Activated naive CD4-positive, alpha-beta T cell treated with anti-CD3 and anti-CD28 coated beads, Interleukin-2, amount 50 U/mL, for 72 hours (primary cell): ENCODE measurements at places on chromosomes 16 and 17. TPM values are rescaled to one million over a fixed set of nuclear protein-coding genes. Genes with fewer than 3 reads are reported as not detected.

The MFSD11 gene
- 24.1 TPM for total RNA-seq

The NKD1 gene
- 2.1 TPM for total RNA-seq

The GP1BA gene
- total RNA-seq = not detected

DNA sequence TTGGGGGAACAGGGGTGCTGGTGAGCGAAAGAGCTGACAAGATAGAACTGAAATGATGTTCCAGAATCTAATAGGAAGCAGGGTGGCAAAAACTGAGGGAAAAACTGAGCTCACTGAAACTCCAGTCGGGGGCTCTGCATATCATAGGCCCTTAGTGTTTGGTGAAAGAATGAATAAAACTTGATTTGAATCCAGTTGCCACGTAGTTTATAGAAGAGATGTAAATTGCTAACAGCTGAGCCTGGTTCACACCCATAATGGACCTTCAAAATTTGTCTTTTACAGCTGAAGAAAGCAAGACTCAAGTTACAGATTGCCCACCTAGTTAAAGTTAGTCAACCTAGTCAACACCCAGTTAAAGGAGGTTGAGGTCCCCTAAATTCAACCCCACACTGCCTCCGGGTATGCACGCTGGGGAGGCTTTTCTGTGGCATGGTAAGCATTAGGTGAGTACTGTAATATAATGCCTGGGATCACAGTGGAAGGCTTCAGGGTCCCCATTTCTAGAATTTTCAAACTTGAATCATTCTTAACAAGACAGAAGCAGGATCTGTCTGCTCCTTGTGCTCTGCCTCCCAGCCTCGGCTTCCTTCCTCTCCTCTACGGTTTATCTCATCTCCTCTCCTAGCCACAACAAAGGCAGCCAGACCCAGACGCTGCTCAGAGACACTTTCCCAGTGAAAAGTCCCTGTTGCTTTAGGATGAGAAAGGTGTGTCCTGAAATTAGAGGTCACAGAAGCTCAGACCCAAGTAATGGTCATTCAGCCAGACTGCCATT is 26.9 kb upstream of the SUPT4H1 start:
- DNase-seq = no peak

- DNase-seq = peak; percentile 62
These were observed 1.0 kb downstream of the ORAI3 start for GRCh38 chr16:30949650-30950515.

DNA sequence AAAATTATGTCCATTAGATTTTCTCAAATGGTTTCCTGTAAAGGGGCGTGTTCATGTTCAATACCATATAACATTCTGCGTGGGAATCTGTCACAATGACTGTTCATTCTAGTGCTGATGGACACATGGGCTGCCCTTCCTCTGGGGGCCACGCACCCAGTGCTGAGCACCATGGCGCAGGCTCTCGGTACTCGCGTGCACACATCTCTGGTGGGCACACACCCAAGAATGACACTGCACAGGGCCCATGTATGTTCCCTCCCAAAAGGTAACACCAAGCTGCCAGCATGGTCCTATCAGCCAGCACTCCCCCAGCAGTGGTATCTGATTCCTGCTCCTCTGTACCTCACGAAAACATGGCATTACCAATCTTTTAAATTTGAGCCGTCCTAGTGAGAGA is 13.7 kb downstream of the B9D1 start:
- DNase-seq = no peak

The ZNF48 gene
- 10.9 TPM for total RNA-seq

GRCh38 chr17:2282297-2282873 is 21.2 kb downstream of the SMG6 start:
- DNase-seq = no peak

The FMNL1 gene
- total RNA-seq = 735 TPM

The KCNH6 gene
- 0.08 TPM for total RNA-seq

The SSTR5 gene
- not detected for total RNA-seq

DNA sequence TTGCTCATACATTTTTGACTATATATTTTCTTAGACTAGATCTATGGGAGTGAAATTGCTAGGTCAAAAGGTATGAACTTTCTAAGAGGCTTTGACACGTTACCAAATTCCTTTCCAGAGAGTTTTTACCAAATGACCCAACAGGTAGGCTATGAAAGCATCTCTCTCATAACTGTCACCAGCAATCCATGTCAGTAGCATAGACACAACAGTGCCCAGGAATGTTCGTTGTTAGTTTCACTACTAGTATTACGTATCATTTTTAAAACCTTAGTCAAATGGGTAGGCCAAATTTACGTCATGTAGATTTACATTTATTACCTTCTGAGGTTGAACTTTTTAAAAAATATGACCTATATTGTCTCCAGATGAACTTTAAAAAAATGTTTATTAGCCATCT is 66.8 kb downstream of the MARCHF10 start:
- no peak for DNase-seq

The TEX14 gene
- 0.18 TPM for total RNA-seq

DNA sequence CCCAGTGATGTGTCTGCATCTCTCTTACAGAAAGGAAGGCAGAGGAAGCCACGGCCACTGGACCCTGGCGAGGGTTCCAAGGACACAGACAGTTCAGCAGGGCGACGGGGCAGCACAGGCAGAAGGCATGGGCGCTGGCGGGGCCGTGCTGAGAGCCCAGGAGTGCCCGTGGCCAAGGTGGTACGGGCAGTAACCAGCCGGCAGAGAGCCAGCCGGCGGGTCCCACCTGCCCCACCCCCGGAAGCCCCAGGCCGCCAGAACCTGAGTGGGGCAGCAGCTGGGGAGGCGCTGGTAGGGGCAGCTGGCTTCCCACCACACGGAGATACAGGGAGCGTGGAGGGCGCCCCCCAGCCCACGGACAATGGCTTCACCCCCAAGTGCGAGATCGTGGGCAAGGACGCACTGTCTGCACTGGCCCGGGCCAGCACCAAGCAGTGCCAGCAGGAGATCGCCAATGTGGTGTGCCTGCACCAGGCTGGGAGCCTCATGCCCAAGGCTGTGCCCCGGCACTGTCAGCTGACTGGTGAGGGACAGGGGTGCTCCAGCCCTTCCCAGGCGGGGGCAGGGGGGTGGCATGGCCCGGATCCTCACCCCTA is 7.8 kb downstream of the XYLT2 start:
- peak; percentile 52 for DNase-seq

GRCh38 chr16:72921620-72922019 is 126.3 kb downstream of the ZFHX3 start:
- DNase-seq = no peak

- no peak for DNase-seq
These were observed 814 bp upstream of the KDM6B start for GRCh38 chr17:7833011-7833794.

DNA sequence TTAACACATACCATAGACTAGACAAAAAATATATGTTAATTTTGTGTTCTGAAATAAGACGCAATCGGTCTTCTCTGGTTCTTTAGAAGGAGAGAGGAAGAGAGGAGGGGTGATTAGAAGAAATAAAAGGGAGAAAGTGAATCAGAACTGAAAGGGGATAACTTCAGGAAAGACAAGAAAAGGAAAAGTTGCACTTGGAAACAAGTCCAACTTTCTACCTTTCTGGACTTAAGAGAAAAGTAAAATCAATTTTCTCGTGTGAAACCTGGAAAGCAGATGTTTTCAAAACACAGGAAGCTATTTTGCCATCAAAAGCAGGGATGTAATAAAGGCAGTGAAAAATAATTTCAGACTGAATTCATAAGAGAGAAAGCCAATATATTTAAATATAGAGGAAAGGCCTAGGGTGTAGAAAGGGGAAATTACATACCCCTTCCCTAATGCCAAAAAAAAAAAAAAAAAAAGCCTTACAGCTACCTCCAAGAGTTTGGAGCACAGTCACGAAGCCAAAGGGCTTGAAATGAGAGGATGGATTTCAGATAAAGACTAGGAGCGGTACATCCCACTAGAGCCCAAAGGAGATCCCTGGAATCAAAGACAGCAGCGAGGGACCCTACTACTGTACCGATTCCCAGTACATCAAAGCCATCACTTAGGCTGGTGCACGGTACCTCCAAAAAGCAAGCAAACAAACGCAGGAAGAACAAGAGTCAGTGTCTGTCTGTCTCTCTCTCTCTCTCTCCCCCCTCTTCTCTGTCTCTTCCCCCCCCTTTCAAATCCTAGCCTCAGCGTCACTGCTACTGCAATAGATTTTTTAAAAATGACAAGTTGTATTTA is 12.1 kb upstream of the ZFHX3 start:
- DNase-seq = no peak

GRCh38 chr17:41618341-41619035 is 5.9 kb downstream of the KRT17 start:
- DNase-seq = no peak

- DNase-seq = no peak
These were observed 281.3 kb upstream of the TNRC6C start for GRCh38 chr17:77677211-77677610.

The HOXB1 gene
- total RNA-seq = not detected

The CCR7 gene
- 287 TPM for total RNA-seq

- no peak for DNase-seq
These were observed 22.6 kb downstream of the AKAP1 start for GRCh38 chr17:57107498-57108101.

The SLC5A11 gene
- not detected for total RNA-seq

GRCh38 chr17:64657610-64658125 is 4.4 kb downstream of the SMURF2 start:
- DNase-seq = no peak

GRCh38 chr17:75130632-75131277 is 787 bp downstream of the NT5C start:
- peak; percentile 45 for DNase-seq

GRCh38 chr16:30117768-30118167 is 4.4 kb upstream of the GDPD3 start:
- no peak for DNase-seq
